Activated CD4-positive, alpha-beta T cell treated with anti-CD3 and anti-CD28 coated beads, Interleukin-2, amount 50 U/mL, for 1 hour (primary cell): ENCODE measurements at places on chromosomes 2 and 18.

DNA sequence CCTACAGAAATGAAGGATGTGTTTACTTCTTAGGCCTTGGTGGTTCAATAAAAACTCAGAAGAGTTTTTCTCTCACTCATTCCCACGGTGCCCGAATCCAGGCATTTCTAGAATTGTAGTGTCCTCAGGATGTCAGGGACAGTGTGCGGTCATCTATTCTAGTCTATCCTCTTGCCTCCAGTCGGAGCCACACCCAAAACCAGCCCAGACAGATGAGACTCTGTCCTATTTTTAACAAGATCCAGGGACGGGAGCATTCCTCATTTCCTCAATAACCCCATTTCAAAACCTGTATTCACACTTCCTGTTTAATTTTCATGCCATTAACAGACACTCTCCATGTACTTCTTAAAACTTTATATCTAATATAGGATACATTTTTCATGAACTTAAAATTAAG lies 11.6 kb upstream of the RBMS1 start:
- DNase-seq = no peak

- DNase-seq = no peak
Measured at GRCh38 chr2:1614564-1614963, 129.8 kb downstream of the PXDN start.

DNA sequence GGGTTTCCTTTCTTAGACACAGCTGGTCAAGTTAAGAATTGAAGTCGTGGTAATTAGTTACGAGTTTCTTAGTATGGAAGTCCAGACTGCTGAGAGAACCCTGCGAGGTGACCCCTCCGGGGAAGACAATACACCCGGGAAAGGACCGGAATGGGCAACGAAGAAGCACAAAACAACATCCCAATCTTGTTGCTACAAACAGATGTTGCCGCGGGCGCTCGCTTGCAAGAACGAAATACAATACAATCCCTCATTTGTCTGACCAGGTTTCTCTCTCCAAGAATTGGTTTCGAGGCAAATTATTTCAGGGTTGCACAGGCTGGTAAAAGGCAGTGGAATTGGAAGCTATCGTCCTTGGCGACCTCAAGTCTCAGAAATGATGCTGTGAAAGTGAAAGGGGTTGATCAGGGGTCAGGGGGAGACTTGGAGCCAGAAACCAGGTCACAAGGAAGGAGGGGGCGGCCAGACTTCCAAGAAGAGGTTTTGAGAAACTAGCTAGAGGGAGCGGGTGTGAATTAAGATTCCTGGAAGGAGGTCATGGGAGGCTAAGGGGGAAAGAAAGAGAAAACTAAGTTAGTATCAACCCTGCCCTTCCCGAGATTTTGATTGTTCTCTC lies 401.9 kb downstream of the HRH4 start:
- no peak for DNase-seq

DNA sequence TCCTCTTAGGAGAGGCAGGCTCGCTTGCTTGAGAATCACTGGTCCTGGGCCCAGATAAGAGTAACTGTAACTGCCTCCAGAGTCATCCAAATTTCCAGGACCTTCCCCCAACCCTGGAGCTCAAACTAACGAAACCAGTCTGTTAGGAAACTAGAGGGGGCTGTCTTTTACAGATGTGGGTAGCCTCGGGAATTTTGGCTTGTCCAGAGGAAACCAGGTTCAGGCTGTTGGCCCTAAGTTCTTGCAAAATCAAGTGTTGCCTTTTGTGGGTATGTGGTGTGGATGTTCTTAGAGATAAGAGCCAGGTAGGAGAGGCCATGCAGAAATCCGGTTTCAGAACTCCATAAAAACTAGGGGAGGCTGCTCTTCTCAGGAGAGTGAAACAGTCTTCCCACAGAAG lies 125.0 kb upstream of the DLX2 start:
- DNase-seq = no peak

- no peak for DNase-seq
Measured at GRCh38 chr18:64116571-64117175, 32.2 kb downstream of the LINC00305 start.

- no peak for DNase-seq
Measured at GRCh38 chr2:174334781-174335251, at the start of gene SP9. SP9 (plus strand) TSS chr2:174334954; CDS start chr2:174335093, 139 bp downstream.

DNA sequence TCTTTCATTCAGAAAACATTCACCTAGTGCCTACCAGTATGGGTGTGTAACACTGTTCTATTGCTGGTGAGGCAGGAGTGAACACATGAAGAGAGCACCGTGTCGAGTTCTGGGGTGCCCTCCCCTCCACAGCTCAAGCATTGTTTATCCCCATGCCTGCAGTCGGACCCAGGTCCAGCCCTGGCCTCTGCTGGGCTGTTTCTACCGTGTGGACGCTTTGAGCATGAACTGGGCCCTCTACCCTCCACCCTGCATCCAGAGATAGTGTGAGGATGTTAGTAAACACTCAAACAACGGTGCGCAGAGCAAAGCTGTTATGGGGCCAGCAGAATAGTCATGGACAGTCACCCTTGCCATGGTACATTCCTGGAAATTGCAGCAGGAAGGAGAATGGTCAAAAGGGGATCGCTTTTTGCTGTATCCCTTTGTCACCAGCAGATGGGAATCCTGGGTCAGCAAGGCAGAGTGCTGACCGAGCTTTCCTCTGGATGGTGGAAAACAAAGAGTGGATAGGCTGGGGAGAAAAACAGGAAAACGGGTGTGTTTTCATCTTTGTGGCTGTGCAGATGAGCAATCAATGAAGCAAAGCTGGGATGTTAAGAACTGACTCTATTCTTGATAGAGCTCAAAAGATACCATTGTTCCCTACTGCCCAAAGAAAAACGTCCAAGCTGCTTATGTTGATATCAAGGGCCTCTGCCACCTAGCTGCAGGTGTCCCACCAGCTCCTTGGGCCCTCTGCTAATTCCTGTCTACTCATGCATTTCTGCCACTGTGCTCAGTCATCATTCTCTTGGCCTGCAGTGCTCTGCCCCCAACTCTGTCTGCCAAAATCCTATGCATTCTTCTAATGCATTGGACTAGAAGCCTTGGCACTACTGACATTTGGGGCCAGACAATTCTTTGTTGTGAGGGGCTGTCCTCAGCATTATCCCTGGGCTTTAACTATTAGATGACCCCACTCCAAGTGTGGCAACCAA lies 38.7 kb downstream of the REEP1 start:
- DNase-seq = no peak

GRCh38 chr2:28363686-28364280 lies 28.9 kb upstream of the FOSL2 start:
- no peak for DNase-seq

GRCh38 chr2:30155889-30156658 lies 9.3 kb downstream of the YPEL5 start:
- DNase-seq = no peak

DNA sequence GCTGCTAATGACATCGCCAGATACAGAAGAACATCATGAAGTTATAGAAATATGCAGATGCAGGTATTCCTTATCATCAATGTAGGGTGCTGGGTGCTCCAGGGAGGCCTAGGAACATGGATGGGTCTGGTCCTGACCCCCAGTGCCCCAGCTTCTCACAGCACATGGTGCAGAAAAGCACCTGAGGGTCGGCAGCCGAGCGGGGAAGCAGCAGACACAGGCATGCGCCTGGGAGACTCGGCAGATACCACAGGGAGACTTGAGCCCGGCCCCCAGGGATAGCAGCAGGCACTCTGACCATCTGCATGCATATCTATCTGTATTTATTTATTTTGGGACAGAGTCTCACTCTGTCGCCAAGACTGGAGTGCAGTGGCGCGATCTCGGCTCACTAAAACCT lies 43.2 kb downstream of the TMEM18 start:
- DNase-seq = no peak

- no peak for DNase-seq
Measured at GRCh38 chr2:173171924-173172643, 96.4 kb downstream of the MAP3K20 start.

DNA sequence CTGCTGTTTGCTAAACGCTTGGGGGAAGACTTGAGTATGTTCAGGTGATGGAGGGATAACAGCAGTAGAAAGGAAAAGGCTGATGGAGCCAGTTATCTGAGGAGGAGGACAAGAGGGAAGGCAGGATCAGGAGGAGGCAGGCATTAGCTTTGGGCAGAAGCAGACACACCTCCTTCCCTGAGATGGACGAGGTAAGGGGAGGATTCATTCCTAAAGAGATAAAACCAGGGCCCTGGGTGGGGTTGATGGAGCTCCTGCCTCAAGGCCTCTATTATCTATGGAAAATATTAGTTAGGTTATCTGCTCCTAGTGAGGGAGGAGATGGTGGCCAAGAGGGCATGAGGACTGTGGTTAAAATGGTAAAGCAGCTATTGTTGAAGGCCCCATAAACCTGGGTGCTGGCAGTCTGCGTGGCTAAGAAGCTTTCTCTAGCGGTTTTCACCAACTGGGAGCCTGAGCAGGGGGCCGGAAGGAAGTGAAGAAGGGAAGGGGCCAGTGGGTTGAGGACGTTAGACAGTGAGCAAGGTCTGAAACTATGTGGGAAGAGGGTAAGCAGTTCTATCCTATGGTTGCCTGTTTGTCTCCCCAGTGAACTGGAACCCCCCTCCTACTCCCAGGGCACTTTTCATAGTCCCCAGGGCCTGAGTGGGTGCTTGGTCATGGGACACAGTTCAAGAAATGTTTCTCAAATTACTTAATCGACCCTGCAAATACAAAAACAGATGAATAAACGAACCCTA lies 56.6 kb upstream of the HK2 start:
- no peak for DNase-seq

- DNase-seq = no peak
Measured at GRCh38 chr2:9610781-9611548, 19.8 kb downstream of the YWHAQ start.

GRCh38 chr2:39494784-39495251 lies 57.7 kb upstream of the MAP4K3 start:
- DNase-seq = no peak

- DNase-seq = no peak
Measured at GRCh38 chr2:44774826-44775492, 166.5 kb upstream of the SIX3 start.

DNA sequence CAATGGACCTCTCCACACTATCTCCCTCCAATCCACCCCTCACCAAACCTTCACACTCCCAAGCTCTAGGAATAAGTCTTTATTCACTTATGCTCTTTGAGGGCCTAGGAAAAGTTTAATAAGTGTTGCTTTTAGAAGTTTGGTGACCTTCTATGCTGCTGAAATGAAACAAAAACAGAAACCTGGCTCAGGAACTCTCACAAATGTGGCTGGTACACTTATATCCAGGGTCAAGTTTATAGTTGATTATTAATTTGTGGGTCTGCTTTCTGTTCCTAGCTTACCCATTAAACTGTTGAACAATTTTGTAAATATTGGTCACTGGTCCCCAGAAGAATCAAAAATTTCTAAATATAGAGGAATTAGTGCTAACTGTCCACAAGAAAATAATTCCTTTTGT lies 14.2 kb upstream of the ANKRD44 start:
- no peak for DNase-seq

DNA sequence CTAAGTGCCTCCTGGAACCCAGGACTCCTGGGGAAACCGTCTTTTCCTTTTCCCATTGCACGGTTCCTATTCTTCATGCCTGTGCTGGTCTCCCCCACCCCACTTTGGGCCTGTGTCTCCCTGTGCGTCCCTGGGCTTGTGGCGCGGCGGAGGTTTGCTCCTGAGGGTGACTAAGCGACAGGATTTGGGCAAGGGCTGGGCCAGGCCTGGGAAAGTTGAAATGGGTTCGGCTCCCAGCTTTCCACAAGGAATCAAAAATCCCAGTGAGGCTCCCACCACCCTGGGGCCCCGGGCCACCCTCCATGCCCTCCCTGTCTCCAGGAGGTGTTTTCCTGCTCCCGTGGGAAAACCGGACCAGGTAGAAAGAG lies 197.6 kb downstream of the NDUFA10 start:
- no peak for DNase-seq

DNA sequence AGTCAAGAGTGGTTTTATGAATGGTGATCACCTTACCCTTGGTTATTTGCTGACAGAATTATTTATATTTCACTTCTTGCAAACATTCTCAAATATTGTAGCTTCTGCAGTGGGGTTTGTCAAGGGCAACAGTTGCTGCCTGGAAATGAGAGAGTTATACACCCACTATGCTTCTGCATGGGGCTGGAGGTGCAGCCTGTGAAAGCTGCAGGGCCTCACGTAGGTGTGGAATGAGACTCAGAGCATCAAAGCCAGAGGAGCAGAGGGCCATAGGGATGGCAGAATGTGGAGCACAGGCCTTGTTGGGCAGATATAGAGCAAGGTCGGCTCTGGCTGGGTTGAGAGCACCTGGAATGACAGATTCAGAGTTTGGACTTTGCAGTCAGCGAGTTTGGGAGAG lies 128.2 kb downstream of the ARHGEF4 start:
- no peak for DNase-seq

GRCh38 chr2:8189316-8189715 lies 492.5 kb upstream of the ID2 start:
- no peak for DNase-seq

DNA sequence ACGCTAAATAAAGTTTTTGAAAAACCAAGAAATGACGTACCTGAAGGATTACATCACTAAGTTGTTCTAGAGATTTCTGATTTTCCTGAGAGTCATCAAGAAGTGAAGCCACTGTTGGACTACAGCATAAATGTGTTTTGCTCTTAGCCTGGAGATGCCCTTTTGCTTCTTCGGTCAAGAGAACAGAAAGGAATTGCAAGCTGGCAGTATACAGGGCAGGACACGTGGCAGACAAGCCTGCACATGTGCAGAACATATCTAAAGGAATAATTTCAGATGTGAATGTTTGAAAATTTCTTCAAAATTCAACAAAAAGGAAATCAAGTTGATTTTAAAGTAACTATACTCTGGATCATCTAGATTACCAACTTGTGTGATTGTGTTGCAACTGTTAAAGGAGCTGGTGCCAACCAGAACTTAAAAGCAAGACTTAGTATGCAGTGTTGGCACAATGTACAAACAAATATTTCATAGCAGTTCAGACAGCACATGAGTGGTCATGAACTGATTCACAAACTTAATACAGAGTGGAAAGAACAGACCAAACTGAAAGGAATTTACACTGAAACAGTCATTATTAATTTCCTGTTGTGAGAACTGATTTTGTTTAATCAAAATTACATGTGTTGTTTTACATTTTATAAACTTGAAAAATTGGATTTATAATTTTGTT lies 100.4 kb upstream of the CD226 start:
- DNase-seq = no peak

DNA sequence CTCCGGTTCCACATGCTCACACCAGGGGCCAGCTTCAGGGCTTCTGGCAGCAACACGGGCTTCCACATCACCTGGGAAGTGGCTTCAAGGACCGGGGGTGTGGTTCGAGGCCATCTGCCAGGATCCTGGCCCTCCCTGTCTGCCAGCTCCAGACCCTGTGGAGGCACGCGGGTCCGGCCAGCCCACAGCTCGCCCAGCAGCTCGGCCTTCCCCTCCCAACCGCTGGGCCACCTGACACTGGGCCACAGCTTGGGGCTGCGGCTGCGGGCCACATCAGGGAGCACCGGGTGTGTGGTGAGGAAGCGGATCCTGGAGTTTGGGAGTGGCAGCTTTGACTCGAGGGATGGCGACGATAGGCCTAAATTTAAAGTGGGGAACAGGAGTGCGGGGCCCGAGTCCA lies 7.0 kb downstream of the C2orf81 start:
- no peak for DNase-seq

GRCh38 chr2:186532891-186533290 lies 46.8 kb downstream of the ZC3H15 start:
- no peak for DNase-seq
